Esophagus squamous epithelium (tissue), 5 donors: ENCODE measurements at places on chromosomes 16 and 17.

GRCh38 chr16:60304720-60305119, 1570.6 kb upstream of the GOT2 start:
- no peaks in the 10 kb centered on the region for H3K36me3 ChIP-seq
- no peak for DNase-seq
- H3K27ac ChIP-seq = no peak overlapping the region

DNA sequence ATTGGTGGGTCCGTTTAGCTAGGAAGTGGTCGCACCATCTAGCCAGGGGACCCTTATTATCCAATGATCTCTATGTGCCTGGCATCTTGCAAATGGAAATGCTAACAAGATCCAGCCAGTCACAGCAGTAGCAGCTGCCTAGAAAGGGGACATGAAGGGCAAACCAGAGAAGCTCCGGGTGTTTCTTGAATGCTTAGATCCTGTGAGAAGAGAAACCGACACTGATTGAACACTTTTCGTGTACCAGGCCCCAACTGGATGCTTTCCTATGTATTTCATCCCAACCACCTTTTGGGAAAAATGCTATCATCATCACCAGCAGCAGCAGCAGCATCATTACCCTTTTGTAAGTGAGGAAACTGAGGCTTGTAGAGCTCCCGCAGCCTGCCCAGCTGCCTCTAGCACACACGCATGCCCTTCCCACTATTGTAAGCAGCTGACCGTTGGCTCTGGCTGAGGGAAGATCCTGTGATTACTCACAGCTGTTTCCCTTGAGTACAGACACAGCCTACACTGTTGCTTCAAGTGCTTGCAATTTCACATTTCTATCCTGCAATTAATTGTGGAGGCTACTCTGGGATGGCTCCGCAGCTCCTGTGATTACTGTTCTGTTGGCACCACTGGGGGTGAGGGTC, 180.7 kb upstream of the CACNG5 start:
- H3K27ac ChIP-seq = peak overlapping the region; percentile 22
- DNase-seq = no peak
- H3K27me3 ChIP-seq = no peaks in the 10 kb centered on the region
- H3K4me3 ChIP-seq = no peak overlapping the region
- H3K36me3 ChIP-seq = no peaks in the 10 kb centered on the region

DNA sequence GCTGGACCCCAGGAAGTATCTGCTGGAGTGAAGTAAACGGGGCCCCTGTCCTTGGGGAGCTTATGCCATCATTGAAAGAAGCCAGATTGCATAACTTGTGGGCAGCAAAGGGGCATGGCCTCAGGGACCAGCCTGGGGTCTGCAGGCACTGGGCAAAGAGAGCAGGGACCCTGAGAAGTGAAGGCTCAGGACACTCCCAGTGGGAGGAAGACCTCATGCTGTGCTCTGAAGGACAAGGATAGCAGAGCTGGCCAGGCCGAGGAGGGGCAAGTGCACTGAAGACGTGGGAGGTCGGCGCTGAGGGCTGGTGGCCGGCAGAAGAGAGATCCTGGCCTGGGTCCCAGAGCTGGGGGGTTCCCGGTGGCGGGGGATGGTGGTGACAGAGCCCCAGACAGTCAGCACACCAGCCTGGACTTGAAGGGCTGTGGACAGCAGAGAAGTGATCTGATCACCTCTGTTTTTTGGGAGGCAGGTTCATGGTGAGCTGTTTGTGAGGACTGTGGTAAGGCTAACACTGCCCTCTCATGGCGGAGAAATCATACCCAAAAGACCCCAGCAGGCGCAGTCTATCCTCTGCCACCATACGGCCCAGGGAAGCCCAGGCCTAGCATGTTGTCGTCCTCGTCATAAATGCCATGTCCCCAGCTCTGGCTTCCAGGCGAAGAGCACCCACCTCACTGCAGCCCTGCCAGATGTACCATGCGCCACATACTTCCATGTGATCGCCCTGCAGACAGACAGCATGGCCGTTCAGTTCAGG, 7.1 kb upstream of the CNP start:
- no peaks in the 10 kb centered on the region for H3K27me3 ChIP-seq
- DNase-seq = no peak
- H3K4me1 ChIP-seq = peaks cover 7% of the 10 kb centered on the region
- no peaks in the 10 kb centered on the region for H3K36me3 ChIP-seq

DNA sequence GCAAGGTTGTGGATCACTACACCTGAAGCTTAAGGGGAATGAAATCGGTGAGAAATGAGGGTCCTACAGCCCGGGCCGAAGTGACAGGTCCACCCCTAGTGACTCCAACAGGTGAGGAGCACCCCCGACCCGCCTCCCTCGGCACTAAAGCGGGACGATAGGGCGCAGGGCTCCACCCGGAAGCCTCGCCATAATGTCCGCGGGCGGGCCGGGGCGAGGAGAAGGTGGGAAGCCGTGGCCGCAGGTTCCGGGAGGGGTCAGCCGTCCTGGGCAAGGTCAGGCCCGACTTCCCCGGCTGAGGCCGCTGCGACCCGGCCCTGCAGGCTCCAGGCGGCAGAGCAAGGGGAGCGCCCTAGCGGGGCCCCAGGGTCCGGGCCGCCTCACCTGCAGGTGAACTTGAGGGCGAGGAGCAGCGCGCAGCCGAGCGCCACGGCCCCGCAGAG, 543 bp downstream of the TXNDC11 start:
- peak overlapping the region; percentile 99 for H3K27ac ChIP-seq
- H3K36me3 ChIP-seq = no peaks in the 10 kb centered on the region
- H3K4me3 ChIP-seq = peak overlapping the region; percentile 75
- H3K27me3 ChIP-seq = no peaks in the 10 kb centered on the region

DNA sequence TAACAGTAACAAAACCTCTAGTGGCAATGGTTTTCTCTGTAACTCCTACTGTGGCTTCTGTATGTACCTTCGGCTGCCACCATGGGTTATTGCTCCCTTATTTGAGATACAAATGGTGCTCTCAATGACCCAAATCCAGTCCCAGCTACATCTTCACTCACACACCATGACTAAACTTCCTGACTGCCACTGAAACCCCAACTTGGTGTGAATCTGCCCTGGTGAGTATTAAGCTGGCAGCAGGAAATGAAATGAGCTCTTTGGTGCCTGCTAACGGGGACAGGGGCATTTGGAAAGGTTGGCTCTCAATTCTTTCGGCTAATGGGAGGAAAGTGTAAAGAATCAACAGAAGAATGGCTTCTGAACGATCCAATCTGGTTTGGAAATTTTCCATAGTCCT, 7.5 kb upstream of the SLC35B1 start:
- no peaks in the 10 kb centered on the region for H3K4me1 ChIP-seq
- DNase-seq = no peak
- H3K27me3 ChIP-seq = no peaks in the 10 kb centered on the region
- peaks cover 13% of the 10 kb centered on the region for H3K36me3 ChIP-seq

GRCh38 chr16:78705694-78706093, 606.2 kb downstream of the WWOX start:
- no peaks in the 10 kb centered on the region for H3K36me3 ChIP-seq
- no peak overlapping the region for H3K27ac ChIP-seq
- no peak overlapping the region for H3K4me3 ChIP-seq
- no peaks in the 10 kb centered on the region for H3K27me3 ChIP-seq
- DNase-seq = no peak
- H3K4me1 ChIP-seq = no peaks in the 10 kb centered on the region
